ENCODE measurements at places on chromosomes 16 and 17. TPM values are rescaled to one million over a fixed set of nuclear protein-coding genes. Genes with fewer than 3 reads are reported as not detected.
A peak's percentile ranks its signal among the peaks of the same experiment; 100 is the strongest.

DNA sequence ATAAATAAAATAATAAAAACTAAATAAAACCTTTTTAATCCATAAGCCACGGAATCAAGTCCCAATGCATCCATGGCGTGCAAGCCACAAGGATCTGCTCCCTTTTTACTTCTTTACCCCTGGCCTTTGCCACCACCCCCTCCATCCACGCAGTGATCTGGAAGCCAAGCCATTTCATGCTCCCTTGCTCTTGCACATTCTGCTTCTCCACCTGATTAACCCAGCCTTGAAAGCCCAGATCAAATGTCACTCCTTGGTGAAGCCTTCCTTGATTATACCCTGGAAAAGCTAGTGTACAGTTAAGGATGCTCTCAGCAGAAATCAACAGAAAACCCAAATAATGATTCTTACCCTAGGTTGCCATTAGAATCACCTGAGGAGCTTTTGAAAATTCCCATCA lies 9.9 kb downstream of the LRRC3C start:
- DNase-seq, result no peak

DNA sequence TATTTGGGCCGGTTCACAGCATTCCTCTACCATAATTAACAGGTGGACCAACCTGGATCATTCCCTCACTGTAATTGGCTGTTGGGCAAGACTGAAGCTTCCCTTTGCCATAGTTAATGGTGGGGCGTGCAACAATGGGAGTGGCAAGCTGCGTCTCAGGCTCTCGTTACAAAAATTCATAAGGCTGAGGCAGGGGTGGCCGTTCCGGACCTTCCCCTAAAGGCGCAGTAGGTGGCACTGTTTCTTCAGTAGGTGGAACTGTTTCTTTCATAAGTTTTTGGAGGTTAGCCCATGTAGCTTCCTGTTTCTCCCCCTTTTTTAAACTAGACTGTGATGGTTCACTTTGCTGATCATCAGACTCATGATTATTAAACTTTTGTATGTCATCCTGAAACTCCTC lies 17.0 kb upstream of the TMC5 start:
- DNase-seq, result no peak

DNA sequence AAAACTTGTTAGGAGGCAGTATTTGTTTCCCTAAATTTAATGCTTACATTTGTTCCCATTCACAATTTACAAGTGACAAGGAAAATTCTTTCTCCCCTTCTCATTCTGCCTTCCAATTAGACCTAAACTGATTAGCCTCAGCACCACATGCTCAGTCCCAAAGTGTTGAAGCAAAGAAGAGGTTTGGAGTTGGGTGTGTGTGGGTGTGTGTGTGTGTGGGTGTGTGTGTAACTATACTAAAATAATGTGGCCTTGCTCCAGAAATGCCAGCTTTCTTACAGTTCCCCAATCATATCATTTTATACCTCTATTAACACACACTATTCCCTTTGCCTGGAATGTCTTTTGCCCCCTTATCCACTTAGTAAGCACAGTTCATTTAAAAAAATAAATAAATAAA lies 6.9 kb upstream of the UTP6 start:
- DNase-seq, result no peak

DNA sequence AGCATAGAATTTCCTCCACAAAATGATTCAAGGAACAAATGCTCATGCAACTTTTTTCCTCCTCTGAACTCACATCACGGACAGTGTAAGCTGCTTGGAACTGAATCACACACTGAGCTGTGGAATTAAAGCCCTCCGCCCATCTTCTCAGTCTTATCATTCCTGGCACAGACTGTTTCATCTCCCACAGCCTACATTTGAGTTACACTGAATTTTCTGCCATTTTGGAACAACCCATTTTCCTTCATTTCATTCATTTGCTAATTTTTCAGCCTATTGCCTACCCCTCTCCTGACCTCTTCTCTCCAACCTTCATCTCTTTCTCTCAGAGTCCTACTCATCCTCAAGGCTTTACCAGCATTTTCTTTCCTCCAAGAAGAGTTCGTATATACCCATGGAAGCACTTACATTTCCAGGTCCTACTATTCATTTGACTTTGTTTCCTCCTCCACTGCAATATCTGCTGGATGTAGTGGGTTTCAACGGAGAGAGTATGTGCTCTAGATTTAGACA lies 39.1 kb upstream of the TOM1L1 start:
- DNase-seq, result no peak

- no peak for DNase-seq
Observed at GRCh38 chr17:76243826-76244679, 3.8 kb upstream of the RNF157 start.

- DNase-seq, result peak; percentile 37
Observed at GRCh38 chr16:10752843-10753523, 9.3 kb downstream of the NUBP1 start.

- no peak for DNase-seq
Observed at GRCh38 chr17:47197821-47198220, 8.7 kb upstream of the CDC27 start.

DNA sequence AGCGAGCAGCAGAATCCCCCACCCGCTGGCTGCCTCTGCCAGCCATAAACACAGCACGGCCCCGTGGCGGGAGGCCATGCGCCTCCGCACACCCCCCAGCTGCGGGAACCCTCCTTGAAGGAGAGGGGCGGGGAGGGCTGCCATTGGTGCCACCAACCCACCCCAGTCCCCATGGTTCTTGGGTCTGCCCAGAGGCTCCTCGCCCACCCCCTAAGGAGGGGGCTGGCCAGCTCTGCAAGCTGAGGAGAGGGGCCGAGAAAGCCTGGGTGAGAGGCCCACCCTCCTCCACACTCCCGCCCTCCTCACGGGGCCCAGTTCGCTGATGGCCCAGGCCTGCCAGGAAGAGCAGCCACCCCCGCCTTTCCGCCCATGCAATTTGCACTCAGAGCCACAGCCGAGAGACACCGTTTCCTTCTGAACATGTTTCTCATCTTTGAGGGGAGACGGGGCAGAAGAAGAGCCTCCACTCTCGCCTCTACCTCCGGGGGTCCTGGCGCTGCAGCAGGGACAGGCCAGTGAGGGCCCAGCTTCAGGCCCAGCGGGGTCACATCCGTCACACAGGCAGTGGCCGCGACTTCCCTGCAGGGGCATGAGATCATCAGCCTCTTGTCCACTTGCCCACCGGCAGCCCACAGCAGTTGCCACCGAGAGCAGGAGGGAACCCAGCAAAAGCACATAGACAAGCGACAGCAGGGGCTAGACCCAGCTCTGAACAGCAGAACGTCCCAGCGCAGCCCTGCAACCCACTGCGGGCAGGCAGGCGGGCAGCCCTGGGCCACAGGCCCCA lies 23.0 kb downstream of the KATNB1 start:
- no peak for DNase-seq

GRCh38 chr17:81097134-81097942 lies 62.4 kb downstream of the BAIAP2 start:
- peak; percentile 82 for DNase-seq

- no peak for DNase-seq
Observed at GRCh38 chr16:12802661-12803060, 1.0 kb downstream of the CPPED1 start.

GRCh38 chr16:67731753-67732095 lies 12.6 kb upstream of the GFOD2 start:
- no peak for DNase-seq

DNA sequence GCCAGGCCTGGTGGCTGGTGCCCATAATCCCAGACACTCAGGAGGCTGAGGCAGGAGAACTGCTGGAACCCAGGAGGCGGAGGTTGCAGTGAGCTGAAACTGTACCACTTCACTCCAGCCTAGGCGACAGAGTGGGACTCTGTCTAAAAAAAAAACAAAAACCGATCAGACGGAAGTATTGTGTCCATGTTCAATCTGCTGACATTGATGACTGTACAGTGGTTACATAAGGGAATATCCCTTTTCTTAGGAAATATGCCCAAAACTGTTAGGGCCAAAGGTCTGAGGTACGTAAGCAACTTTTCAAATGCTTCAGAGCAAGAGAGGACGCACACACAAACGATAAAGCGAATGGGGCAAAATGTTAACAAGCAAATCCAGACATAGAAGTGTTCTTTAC lies 69.8 kb upstream of the DNAH17 start:
- no peak for DNase-seq

DNA sequence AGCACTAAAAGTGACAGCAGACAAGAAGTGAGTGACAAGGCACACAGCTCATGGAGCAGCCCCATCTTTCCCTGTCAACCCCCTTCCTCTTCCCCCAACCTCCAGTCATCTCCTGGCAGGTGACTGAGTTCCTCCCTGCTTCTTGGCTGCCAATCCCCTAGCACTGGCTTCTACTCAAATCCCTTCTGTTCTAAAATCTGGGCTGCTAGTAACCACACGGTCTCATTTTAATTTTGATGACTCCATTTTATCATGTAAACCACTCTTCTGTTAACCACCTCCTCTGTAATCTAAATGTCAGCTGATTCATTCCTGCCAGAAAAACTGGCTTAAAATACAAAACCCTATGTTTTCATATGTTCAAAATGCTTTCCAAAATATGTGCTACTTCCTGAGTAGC lies 419.8 kb upstream of the MON1B start:
- DNase-seq, result no peak

DNA sequence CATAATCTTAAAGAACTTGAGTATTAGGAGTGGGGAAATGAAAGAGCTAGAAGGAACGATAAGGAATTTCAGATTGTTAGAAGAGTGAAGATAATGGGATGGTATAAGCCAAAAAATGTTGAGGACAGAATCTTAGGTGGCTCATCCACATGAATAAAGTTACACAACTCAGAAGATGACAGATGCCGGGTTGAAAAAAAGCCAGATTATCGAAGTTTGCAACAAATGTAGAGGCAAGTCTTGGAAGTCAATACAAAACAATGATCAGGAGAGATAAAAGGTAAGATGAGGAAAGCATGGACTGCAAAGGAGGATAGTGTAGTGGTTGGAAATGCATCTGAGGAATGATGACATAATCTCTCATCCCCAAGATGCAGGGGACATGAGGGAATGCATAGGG lies 45.1 kb upstream of the TAOK1 start:
- DNase-seq, result no peak

DNA sequence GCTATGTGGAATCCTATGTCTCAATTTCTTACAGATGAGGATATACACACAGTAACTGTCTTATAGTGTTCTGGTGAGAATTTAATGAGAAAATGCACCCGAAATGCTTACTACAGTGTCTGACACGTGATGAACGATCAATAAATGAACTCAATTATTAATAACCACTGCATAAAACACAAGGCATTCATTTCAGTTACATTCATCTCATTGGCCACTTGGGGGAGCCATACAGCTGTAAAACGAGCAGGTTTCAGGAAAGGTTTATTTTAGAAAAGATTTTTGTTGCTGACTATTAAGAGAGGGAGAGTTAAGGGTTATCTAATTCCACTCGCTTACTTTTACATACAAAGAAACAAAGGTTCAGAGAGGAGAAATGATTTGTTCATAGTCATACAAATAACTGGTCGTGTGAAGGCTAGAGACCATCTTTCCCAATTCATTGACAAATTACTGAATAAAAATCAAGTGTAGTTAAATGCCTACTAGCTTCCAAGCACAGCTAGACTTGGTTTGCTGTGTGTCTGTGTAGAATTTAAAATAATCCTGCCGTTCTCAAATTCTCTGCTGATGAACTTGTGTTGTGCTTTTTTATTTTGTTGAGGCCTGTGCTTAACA lies 160.1 kb downstream of the MAP2K4 start:
- no peak for DNase-seq

DNA sequence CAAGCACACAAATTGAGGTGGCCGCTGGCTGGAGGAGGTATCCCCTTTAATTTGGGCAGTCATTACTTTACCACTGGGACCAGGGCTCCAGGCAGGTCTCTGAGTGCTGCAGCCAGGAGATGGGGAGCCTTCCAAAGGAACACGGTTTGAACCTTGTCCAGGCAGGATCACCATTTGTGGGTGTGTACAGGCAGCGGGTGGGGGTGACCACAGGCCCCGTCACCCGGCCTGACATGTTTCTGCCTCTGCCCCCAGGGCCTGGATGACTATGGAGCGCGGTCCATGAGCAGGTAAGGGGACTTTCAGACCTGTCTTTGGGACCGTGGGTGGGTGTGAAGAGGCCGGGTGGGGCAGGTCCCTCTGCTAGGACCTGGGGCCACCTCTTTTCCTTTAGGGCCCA lies 57.1 kb upstream of the PVALEF start:
- DNase-seq, result no peak

- no peak for DNase-seq
Observed at GRCh38 chr17:38943607-38944006, 18.2 kb downstream of the LASP1NB start.

Gene FBXW10B
- total RNA-seq, result 2.0 TPM

Gene KRTAP9-4
- not detected for total RNA-seq

Gene RRAD
- 10.3 TPM for total RNA-seq

Gene ZFHX3
- total RNA-seq, result 14.5 TPM

Gene MON1B
- total RNA-seq, result 27.6 TPM

Gene FADS6
- total RNA-seq, result not detected

Gene KRTAP4-4
- total RNA-seq, result not detected

Gene TBC1D3I
- not detected for total RNA-seq

Gene G6PC1
- total RNA-seq, result not detected

Gene NXPH3
- total RNA-seq, result 6.5 TPM

Gene MYH1
- total RNA-seq, result not detected

Gene CPHXL2
- not detected for total RNA-seq

Measured in omental fat pad (tissue), 4 donors.